Central memory CD8-positive, alpha-beta T cell (primary cell): ENCODE measurements at places on chromosomes 3 and 15.

- no peak overlapping the region for H3K4me3 ChIP-seq
- no peak for DNase-seq
- no peak overlapping the region for H3K27ac ChIP-seq
- no peaks in the 10 kb centered on the region for H3K4me1 ChIP-seq
These were observed 19.8 kb downstream of the TUBGCP4 start for GRCh38 chr15:43390723-43391122.

DNA sequence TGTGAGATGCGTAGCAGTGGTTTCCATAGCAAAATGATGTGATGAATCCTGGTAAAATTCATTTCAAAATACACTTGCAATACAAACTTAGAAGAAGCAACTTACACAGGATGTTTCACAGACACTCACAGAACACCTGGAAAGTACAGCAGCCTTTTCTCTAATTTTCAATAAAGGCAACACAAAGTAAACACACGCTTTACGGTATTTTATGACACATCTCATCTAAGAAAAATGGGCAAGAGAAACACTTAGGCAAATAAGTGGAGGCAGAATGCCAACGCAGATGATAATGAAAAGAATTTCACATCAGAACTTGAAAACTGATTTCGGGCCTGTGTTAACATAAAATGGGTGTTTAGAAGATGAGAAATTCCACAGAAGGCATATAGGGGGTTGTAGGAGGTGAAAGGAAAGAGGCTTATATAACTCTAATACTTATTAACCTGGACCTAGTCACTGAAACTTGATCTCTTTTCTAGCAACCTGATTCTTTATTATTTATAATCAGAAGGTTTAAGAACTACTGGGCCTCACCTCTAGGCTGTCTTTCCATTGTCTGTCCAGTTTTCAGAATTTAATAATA lies 25.6 kb upstream of the MAP3K13 start:
- H3K36me3 ChIP-seq: no peaks in the 10 kb centered on the region
- DNase-seq: no peak
- no peaks in the 10 kb centered on the region for H3K4me1 ChIP-seq
- no peak overlapping the region for H3K27ac ChIP-seq

DNA sequence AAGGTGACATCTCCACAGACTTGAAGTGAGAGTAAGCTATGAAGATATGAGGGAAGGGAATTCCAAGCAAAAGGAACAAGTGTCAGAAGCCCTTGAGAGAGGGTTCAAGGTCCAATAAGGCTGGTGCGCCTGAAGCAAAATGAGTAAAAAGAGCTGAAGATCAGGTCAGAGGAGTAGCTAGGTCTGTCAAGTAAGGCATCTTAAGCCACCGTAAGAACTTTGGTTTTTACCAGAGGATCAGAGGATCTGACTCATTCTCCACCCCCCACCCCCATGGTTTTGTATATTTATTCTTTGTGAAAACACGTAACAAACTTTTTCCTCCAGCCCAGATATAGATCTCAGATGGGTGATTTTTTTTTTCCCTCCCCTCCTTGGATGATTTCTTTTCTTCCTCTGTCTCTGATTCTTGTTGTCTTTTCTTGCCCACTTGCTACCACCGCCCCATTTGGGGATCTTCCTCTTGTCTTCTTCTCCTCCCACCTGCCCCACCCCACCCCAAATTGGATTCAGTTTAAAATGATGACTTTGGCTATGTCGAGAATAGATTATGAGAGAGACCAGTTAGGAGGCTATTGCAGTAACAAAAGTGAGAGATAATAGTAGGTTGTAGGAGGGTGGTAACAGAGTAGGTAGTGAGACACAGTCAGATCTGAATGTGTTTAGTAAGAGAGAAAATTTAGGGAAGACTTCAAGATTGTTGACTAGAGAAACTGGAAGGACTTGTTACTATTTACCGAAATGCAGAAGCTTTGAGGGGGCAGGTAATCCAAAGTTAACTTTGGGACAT lies 6.1 kb downstream of the TRMT10C start:
- H3K36me3 ChIP-seq: peaks cover 29% of the 10 kb centered on the region

- H3K4me1 ChIP-seq: no peaks in the 10 kb centered on the region
- H3K27me3 ChIP-seq: no peaks in the 10 kb centered on the region
- no peak for DNase-seq
- no peak overlapping the region for H3K4me3 ChIP-seq
- peaks cover 3% of the 10 kb centered on the region for H3K36me3 ChIP-seq
- no peak overlapping the region for H3K27ac ChIP-seq
These were observed 24.4 kb upstream of the RAB7A start for GRCh38 chr3:128701342-128702212.

- H3K36me3 ChIP-seq: peaks cover 7% of the 10 kb centered on the region
- no peaks in the 10 kb centered on the region for H3K27me3 ChIP-seq
- peaks cover 8% of the 10 kb centered on the region for H3K4me1 ChIP-seq
- no peak for DNase-seq
These were observed 26.7 kb upstream of the JMJD7 start for GRCh38 chr15:41801185-41801584.

- H3K27me3 ChIP-seq: no peaks in the 10 kb centered on the region
- H3K36me3 ChIP-seq: peaks cover 42% of the 10 kb centered on the region
- no peak for DNase-seq
- peak overlapping the region; percentile 94 for H3K27ac ChIP-seq
- peaks cover 62% of the 10 kb centered on the region for H3K4me1 ChIP-seq
- H3K4me3 ChIP-seq: peak overlapping the region; percentile 59
These were observed 15.7 kb downstream of the PLEKHO2 start for GRCh38 chr15:64857421-64857820.

GRCh38 chr15:89910891-89911626 lies 1.7 kb downstream of the ARPIN start:
- H3K36me3 ChIP-seq: peaks cover under 1% of the 10 kb centered on the region
- no peak overlapping the region for H3K27ac ChIP-seq
- H3K4me1 ChIP-seq: no peaks in the 10 kb centered on the region
- H3K4me3 ChIP-seq: no peak overlapping the region
- DNase-seq: no peak

DNA sequence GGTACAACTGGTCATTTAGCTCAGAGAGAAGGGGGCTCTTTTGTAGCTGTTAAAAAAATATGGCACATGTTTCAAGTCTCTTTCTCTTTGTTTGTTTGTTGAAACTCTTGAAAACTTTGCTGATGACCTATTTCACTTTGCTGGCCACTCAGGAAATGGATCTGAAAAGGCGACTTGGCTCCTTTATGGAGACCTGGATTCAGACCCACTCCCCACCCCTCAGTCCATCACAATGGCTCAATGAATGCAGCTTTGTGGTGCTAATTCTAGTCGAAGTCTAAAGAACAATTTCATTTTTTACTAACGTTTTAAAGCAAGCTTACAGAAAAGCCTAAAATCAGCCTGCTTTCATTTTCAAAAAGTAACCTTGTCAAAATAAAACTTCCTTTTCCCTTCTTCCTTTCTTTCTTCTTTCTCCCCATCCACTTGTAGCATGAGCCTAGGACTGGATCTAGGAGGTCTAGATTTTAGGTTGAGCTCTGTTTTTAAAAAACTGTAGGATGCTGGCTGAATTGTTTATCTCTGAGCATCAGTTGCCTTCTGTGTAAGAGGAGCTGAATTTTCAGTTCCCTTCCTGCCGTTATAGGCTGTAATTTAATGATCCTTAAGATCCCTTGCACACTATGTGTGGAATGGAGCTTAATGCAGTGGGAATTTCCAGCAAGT lies 165.5 kb upstream of the FEZF2 start:
- DNase-seq: no peak
- H3K27me3 ChIP-seq: no peaks in the 10 kb centered on the region
- H3K36me3 ChIP-seq: no peaks in the 10 kb centered on the region
- no peaks in the 10 kb centered on the region for H3K4me1 ChIP-seq
- no peak overlapping the region for H3K27ac ChIP-seq
- no peak overlapping the region for H3K4me3 ChIP-seq

GRCh38 chr15:90529371-90530249 lies at the start of gene CRTC3:
TSS of gene CRTC3 (plus strand) at chr15:90529923. CDS start at chr15:90530072, 149 bp downstream.
- H3K4me3 ChIP-seq: peak within 1 kb of the TSS; percentile 93
- DNase-seq: peak; percentile 39
- peak within 1 kb of the TSS; percentile 91 for H3K27ac ChIP-seq
- H3K4me1 ChIP-seq: peaks cover 41% of the 10 kb centered on the region
- no peaks in the 10 kb centered on the region for H3K27me3 ChIP-seq
- peaks cover 3% of the 10 kb centered on the region for H3K36me3 ChIP-seq
